ENCODE measurements at places on chromosomes 2 and 18.

- DNase-seq, result no peak
Observed at GRCh38 chr2:195146761-195147541, 510.1 kb upstream of the SLC39A10 start.

GRCh38 chr2:74957886-74958273, 563 bp upstream of the POLE4 start:
- DNase-seq, result no peak

DNA sequence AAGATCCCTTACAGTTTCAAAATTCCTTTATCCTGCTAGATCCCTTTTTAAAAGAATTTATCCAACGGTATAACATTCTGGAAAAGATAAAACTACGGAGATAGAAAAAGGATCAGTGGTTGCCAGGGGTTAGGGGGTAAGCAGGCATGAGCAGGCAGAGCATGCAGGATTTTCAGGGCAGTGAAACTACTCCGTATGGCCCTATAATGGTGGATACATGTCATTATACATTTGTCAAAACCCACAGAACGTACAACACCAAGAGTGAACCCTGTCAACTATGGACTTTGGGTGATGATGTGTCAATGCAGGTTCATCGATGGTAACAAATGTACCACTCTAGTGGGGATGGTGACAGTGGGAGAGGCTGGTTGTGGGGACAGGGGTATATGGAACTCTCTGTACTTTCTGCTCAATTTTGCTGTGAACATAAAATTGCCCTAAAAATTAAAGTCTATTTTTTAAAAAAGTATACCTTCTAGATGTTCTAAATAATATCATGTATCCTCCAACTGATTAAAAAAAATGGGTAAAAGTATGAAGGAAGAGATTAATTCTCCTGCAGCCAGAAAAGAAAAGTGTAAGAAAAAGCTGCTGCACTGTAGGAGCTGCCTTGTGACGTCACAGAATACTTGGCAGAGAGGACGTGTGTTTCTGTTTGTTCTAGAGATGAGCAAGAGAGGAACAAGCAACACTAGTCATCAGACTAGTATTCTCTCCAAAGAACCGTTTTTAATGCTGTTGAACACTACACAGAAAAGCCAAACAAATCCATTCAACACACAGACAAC, 23.6 kb downstream of the ANKRD44 start:
- no peak for DNase-seq

DNA sequence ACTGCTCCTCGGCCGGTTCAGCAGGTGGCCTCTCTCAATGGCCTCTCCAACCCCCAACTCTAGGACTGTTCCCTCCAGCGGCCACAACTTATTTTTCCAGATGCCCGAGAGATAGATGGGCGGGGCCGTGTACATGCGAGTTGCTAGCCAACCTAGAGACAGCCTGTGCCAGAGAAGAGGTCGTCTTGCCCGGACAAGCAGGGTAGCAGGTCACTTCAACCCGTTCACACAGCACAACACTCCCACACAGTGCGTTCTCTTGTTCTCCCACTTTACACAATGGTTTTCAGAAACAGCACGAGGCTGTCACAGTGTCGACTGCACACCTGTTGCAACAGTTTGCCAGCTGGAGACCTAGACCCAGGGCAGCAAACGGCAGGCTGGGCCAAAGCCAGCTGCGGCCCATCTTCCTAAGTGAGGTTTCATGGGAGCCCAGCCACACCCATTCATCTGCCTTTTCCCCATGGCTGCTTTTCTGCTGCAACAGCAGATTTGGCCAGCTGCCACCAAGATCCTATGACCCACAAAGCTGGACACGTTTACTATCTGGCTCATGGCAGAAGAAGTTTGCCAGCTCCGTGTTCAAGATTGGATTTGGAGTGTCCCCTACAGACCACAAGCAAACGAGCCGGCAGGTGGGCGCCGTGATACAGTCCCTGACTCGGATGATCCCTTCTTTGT, 7.3 kb upstream of the PRLH start:
- no peak for DNase-seq

GRCh38 chr18:48832938-48833700, 117.6 kb downstream of the SMAD7 start:
- no peak for DNase-seq

DNA sequence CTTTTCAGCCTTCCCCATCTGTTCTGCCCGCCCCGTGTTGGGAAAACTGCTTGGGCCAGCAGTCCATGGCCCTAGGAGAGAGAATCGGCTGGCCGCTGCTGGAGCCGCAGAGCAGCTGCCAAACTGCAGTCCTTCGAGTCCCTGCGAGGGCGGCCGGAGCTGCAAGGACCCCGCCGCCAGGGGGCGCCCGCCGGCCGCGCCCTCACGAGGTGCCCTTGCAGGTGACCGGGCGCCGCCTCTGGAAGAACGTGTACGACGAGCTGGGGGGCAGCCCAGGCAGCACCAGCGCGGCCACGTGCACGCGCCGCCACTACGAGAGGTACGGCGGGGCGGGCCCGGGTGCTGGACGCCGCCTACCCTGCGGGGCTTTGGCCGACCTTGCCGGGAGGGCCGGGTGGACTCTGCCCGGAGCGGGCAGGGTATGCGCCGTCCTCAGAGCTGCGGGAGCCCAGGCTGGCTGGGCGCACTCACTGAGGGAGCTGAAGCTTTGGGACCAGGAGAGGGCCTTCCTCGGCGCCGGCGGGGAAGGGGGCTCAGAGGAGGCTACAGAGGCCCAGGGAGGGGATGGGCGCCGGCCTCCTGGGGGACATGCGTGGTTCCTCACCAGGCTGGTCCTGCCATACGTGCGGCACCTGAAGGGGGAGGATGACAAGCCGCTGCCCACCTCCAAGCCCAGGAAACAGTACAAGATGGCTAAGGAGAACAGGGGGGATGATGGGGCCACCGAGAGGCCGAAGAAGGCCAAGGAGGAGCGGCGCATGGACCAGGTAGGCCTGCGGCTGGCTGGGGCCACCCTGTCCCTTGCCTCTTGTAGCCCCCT, 13.6 kb downstream of the ARID5A start:
- DNase-seq, result no peak

GRCh38 chr2:96156926-96157648, 11.8 kb upstream of the DUSP2 start:
- DNase-seq, result no peak

DNA sequence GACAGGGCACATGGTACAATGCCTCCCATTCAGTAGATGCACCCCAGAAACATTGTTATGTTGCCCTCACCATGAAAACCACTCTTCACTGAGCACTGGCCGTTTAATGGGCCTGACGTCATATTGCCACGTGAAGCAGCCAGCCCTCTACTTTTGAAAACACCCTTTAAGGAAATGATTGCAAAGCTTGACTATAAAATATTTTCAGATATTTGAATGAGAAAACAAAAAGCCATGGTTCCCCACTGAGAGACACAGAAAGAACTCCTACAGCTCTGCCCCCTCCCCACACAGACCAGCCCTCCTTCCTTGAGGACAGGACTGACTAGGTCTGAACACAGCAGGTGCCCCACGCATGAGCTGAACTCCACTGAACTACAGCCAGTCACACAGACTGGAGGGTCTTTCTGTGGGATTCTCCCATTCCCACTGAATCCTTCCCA, 349.1 kb downstream of the ANAPC1 start:
- DNase-seq, result no peak

DNA sequence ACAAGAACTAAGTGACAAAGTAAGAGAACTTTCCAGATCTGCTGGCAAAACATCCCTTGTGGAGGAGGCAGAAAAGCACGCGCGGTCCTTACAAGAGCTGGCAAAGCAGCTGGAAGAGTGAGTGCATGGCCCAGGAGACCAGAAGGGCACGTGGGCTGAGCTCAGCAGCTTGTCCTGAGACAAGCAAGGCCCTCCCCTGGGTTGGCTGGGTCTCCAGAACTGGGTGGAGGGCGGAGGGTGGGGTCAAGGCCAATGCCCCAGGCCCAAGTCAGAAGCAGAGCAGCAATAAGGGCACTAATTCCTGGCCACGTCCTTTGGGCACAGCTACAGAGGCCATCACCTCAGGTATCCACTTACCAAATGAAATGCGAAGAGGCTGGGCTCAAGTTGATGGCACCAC, 110.6 kb upstream of the TTC39C start:
- DNase-seq, result no peak
